Activated T-cell treated with anti-CD3 and anti-CD28 coated beads for 24 hours (primary cell): ENCODE measurements at places on chromosomes 2 and 18.

- no peak for DNase-seq
Observed at GRCh38 chr18:27860701-27861107, 316.2 kb downstream of the CDH2 start.

DNA sequence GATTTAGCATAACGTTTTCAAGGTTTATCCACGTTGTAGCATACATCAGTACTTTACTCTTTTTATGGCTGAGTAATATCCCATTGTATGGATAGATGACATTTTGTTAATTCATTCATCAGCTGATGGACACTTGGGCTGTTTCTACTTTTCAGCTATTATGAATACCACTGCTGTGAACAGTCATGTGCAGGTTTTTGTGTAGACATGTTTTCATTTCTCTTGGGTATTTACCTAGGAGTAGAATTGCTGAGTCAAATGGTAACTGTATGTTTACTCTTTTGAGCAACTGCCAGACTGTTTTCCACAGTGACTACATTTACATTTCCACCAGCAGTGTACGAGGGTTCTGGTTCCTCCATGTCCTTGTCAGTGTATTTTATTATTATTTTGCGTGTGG is 33.9 kb downstream of the COX7A2L start:
- no peak for DNase-seq

DNA sequence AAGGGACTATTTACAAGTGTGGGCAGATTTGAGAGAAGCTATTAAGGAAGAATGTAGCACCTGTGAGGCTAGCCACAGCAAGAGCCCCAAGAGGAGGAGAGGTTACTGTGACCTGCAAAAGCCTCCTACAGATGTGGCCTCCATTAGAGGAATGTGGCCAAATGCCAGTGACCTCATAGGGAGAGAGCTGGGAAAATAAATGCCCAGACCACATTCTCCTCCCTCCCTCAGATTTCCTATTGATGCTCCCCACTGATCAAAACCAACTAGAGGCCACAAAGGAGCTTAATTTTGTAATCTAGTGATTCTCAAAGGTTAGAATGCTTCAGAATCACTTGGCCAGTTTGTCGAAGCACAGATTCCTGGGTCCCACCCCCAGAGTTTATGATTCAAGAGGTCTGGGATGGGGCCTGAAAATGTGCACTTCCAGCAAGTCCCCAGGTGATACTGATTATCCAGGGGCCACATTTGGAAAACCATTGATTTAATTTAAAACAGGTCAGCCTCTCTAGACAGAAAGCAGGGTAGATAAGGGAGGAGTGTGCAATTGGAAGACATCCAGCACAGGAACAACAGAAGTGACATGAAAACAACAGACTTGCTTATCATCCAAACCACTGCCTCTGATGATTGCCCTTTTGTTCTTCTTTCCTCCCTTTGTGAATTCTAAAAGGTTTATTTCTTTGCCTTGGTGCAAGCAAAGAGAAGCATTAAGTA is 61.2 kb upstream of the RBBP8 start:
- DNase-seq = no peak

GRCh38 chr2:105090091-105090490 is 52.2 kb downstream of the MRPS9 start:
- no peak for DNase-seq

DNA sequence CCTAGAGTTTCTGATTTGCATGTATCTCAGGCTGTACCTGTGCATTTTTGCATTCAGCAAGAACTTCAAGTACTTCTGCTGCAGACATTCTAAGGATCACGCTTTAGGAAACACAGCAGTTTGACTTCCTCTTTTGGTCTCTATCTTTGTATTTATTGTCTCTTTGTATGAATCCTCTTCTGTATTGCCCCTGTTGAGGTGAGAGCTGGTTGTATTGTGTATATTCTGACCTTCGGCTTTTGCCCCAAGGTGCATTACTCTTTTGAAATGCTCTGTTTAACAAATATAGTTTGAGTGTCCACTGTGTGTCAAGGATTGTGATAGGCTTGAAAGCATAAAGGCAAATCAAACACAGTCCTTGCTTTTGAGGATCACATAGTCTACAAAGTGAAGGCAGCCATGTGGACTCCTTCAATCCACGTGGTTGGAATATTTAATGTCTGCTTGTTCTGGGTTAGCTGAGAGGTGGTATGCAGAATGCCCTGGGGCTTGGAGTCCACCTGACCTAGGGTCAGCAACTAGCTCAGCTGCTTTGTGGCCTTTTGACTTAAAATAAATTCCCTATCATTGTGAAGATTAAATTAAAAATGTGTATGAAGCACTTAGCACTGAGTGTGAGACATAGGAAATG is 108.1 kb downstream of the LYPD6 start:
- DNase-seq = no peak

DNA sequence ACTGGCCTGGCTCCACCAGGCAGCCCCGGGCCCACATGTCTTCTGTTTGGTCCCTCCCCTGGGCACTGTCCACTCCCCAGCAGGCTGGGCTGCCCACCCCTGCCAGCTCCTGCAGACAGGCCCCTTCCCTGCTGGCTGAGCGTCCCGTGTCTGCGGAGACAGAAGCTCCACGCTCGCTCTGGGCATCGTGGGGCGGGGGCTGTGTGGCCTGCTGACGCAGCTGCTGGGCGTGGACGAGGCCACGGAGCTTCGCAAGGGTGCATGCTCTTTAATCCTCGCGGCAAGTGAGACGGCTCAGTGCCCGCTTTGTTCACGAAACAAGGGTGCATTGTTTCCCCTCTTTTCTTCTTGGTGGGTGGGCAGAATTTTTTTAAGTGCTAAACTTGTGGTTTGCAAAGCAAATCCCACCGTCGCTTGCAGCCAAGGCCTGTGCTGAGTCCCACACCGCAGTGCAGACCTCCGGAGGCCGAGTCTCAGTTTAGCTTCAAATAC is 132.8 kb upstream of the CTDP1 start:
- no peak for DNase-seq

GRCh38 chr18:76528477-76529432 is 33.7 kb upstream of the ZNF516 start:
- DNase-seq = no peak

GRCh38 chr2:216842636-216843035 is 17.2 kb downstream of the TNP1 start:
- no peak for DNase-seq

GRCh38 chr2:218389333-218390150 is 7.5 kb downstream of the SLC11A1 start:
- DNase-seq = no peak

GRCh38 chr2:115580784-115581183 is 1138.3 kb downstream of the DPP10 start:
- no peak for DNase-seq

DNA sequence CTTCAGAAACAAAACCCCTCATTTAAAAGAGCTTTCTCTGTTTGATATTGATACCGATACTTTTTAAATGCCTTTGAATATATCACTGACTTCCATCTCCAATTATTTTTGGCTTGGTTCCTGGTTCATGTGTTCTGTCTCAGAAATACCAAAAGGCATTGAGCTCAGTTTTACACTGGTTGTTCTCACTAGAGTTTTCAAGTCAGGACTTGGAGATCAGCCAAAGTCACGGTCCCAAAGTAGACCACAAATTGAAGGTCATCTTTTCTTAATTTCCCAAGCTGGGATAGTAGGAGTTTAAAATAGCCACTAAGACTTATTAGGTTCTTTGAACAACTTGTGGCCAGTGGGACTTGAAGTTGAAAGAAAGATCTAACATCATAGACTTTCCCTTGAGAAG is 24.2 kb downstream of the DHRS9 start:
- DNase-seq = no peak

DNA sequence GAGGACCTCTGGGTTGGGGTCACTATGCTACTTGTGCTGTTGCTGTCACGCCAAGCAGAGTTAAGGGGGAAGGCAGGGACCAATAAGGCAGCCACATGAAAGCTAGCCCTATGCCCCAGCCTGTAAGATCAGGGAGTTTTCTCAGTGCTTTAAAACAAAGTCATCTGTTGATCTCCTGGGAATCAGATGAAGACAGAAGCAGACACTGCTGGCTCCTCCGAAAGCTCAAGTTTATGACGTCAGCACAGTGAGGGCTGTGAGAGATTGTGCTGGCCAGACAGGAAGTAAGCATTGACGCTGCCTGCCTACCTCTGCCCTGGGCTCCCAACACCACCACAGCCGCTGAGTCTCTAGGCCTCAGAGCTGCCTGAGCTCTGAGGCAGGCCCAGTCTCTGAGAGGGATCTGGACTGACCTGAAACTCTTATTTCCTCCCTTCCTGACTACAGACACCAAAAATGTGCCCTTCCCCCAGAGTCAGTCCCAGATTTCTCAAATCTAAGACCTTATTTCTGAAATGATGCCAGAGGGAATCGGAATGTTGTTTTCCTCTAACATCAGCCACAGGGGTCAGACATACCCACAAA is 118.1 kb upstream of the EPAS1 start:
- peak; percentile 20 for DNase-seq

GRCh38 chr2:142992840-142993239 is 115.4 kb downstream of the KYNU start:
- no peak for DNase-seq

- DNase-seq = no peak
Observed at GRCh38 chr2:67667054-67667908, 270.1 kb downstream of the ETAA1 start.
